ENCODE measurements at places on chromosomes 4 and X.

DNA sequence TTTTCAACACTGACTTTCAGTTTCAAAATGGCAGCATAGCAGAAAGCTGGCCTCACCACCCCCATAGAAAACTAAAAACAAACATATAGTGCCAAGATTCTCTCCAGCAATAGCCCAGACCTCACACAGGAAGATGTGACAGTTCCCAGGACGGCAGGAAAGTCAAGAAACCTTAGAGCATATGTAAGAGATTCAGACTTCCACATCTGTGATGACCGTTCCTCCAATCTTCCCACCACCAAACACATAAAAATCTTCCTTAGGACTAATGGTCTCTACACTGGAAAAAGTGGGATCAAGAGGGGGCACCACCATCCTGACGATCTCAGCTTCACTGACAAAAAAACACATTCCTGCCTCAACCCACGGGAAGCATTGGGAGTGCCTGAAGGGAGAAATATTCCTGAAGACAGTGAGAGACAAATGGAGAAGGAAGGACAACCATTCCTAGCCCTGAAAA is 134.1 kb upstream of the CPXCR1 start:
- DNase-seq = no peak

GRCh38 chr4:138576684-138577083 is 334.5 kb upstream of the SLC7A11 start:
- no peak for DNase-seq

GRCh38 chrX:12866451-12867377 is at the start of gene TLR7:
Gene TLR7, plus strand, starts transcription at chrX:12867072. Its CDS starts 507 bp downstream, at chrX:12867579.
- DNase-seq = no peak

- no peak for DNase-seq
These were observed 22.3 kb downstream of the RPS6KA6 start for GRCh38 chrX:84165711-84166110.

DNA sequence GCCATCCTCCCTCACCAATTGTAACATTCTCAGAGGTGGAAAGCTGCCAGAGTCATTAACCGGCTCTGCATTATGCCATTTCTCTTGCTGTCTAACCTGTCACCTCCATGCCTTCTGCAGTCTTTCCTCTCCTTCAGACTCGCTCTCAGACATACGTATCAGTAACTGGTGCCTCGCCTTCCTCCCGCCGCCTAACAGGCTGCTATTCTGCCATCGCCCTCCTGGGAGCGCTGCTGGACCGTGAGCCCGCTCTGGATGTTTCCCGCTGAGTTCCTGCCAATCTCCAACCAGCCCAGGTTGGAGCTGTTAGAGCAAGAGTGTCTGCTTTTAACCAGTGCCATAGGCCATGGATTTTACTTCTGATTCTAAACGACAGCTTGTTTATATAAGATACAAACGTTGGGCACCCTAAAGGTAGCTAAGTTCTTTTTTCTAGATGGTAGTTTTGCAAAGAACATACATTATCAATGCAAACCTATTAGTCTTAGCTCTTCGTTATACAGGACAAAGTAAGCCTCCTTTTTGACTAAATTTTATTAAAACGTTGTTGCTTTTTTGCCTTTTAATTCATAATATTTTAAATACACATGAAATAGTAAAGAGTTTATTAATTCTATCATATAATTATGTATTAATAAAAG is 59.5 kb upstream of the NEIL3 start:
- peak; percentile 28 for DNase-seq

DNA sequence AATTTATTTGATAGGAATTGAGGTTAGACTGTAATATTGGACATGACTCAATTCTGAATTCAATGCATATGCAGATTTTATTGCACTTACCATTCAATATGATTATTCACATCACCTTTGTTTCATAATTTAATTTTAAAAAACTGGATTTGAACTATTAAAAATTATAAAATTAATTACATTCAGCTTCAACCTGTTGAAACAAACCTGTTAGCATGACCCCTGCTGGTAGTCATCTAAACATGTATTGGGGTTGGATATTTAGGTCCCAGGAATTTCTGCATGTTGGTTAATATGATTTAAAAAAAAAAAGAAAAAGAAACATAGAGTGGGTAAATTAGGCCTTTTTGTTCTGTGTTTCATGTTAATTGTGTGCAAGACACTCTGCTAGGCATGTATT is 85.9 kb downstream of the ARSJ start:
- DNase-seq = no peak
